C1 segment of cervical spinal cord (tissue), 14 donors: ENCODE measurements at places on chromosomes 4 and X.

- DNase-seq: no peak
Measured at GRCh38 chr4:113935190-113935589, 44.3 kb downstream of the ARSJ start.

- peak; percentile 10 for DNase-seq
Measured at GRCh38 chrX:1537031-1537715, at the start of gene P2RY8. Gene P2RY8 (minus strand): TSS chrX:1537185. CDS start chrX:1466558, 70,627 bp downstream.

GRCh38 chr4:102047616-102048015 is 257.1 kb downstream of the BANK1 start:
- no peak for DNase-seq

DNA sequence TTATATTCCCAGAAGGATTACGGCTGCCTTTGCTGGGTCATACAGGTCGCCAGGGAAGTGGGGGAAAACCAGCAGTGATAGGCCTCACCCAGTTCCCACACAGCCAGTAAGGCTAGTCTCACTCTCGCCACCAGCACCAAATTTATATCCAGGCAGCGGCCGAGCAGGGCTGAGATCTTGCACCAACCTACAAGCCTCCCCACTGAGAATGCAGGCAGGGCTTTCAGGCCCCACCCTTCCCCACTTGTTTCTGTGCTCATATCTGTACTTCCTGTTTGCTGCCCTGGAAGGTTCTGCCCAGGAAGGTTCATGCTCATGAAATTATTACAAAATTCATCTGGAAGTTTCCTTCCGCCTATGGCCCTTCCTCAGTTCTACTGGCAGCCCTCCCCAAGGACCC is 179.7 kb downstream of the STIM2 start:
- no peak for DNase-seq

GRCh38 chrX:120316587-120317283 is 5.5 kb upstream of the TMEM255A start:
- DNase-seq: no peak

DNA sequence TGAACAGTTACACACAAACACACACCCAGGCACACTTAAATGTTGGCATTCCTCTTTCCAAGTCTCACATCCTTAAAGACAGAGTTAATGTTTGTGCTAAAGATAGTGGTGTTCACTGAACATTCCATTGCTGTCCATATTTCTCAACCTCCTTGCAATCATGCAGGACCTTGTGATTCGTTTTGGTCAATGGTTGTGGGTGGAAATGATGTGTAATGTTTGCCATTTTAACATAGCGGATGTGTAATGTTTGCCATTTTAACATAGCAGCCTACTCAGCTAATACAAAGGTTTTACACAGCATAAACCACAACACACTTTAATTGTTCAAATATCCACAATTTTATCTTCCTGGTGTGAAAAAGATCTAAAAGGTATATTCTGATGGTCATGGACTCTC is 93.9 kb downstream of the CEP44 start:
- DNase-seq: no peak

GRCh38 chr4:150323406-150324325 is 245.4 kb downstream of the DCLK2 start:
- DNase-seq: no peak

- DNase-seq: no peak
Measured at GRCh38 chr4:81631958-81632441, 160.3 kb upstream of the RASGEF1B start.

DNA sequence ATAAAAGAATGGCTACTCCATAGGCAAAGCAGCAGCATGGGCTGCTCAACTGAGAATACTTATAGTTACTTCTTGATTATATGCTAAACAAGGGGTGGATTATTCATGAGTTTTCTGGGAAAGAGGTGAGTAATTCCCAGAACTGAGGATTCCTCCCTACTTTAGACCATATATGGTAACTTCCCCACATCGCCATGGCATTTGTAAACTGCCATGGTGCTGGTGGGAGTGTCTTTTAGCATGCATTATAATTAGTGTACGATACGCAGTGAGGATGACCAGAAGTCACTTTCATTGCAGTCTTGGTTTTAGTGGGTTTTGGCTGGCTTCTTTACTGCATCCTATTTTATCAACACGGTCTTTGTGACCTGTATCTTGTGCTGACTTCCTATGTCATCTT is 141.5 kb downstream of the MAGEB17 start:
- no peak for DNase-seq

DNA sequence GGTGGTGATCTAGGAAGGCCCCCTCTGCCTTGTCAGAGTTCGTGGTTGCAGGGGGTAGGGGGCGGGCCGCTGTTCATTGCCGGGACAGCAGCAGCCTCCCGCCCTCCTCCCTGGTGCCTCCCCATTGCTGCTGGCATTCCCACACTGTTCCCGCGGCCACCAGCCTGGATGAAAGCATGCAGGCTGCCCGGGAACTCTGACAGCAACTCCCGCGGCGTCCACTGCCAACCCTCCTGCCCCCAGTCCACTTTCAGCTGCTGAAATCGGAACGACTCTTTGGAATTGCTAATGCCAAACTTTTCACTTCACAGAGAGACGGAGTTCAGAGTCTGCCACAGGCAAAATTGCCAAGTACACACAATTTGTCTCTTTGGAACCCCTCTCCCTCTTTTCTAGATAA is 121.9 kb downstream of the BEND2 start:
- peak; percentile 14 for DNase-seq

- no peak for DNase-seq
Measured at GRCh38 chr4:82215800-82216199, 158.0 kb downstream of the HNRNPD start.

DNA sequence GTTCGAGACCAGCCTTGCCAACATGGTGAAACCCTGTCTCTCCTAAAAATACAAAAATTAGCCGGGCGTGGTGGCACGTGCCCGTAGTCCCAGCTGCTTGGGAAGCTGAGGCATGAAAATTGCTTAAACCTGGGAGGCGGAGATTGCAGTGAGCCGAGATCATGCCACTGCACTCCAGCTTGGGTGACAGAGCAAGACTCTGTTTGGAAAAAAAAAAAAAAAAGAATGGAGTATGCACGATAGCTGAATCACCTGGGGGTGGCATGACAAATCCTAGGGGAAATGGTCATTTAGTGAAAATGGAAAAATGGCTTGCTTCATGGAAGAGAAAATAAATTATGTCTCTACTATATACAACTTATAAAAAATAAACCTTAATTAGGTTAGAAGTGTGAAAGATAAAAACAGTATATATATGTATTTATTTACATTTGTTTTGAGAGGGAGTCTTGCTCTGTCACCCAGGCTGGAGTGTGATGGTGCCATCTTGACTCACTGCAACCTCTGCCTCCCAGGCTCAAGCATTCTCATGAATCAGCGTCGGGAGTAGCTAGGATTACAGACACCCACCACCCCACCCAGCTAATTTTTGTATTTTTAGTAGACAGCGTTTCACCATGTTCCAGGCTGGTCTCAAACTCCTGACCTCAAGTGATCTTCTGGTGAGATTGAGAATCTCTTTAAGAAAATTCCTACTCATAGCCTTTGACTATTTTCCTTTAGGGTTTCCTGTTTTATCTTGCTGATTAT is 19.3 kb upstream of the ING2 start:
- no peak for DNase-seq

GRCh38 chrX:132400706-132401105 is 88.1 kb downstream of the MBNL3 start:
- DNase-seq: no peak

- no peak for DNase-seq
Measured at GRCh38 chr4:46389301-46389775, 590 bp downstream of the GABRA2 start.

GRCh38 chrX:97685753-97686152 is 802.0 kb downstream of the RPA4 start:
- DNase-seq: no peak

- DNase-seq: no peak
Measured at GRCh38 chr4:152100379-152101201, 339.8 kb upstream of the GATB start.

- no peak for DNase-seq
Measured at GRCh38 chrX:3743801-3744439, 30.5 kb upstream of the PRKX start.

DNA sequence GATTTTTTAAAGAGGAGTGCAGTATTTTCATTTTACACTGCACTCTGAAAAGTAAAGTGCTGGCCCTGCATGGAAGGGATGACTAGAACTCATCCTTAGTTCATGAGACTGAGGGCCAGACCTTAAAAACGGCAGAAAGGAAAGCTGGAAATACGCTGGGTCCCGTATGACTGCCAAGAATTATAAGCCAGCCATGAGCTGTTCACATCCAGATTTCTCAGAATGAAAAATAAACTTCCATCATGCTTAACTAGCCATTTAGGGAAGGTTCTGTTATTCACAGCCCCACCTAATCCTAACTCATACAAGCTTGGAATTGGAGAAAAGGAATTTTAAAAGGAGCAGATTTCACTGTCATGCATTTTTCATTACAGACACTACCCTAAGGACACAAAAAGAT is 894.4 kb downstream of the FAT4 start:
- no peak for DNase-seq

GRCh38 chr4:163701916-163702315 is 207.4 kb downstream of the TMA16 start:
- DNase-seq: no peak

DNA sequence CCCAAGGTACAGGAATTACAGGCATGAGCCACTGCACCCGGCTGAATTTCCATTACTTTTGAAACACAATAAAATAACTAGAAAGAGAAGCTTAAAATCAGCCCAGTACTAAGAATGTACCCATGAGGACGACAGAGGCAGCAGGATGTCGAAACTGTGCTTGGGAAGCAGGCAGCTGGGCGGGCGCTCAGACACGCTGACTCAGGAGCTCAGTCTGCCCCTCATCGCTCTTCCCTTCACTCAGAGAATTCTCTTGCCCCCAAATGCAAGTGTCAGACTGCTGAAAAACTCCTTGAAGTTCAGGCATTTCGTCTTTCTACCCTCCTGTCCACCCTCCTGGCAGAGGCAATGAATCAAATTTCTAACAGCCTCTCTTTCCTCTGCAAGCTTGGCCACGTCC is 41.0 kb upstream of the CDKN2AIP start:
- no peak for DNase-seq

DNA sequence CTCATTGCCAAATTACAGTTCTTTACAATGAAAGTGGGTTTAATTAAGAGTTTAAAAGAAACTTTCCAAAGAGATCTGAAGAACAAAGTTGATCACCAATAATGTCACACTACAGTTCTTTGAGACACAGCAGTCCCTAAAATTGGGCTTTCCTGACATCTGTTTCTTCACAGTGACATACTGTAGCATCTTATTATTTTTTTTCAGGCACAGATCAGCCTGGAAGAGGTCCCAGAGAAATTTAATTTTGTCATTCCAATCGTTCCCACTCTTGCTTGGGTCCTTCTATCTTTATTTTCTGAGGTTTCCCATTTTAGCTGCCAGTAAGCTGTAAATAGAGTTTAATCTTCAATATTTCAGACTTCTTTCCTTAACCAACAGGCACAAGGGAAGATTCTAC is 143.1 kb upstream of the FRMPD4 start:
- DNase-seq: no peak

DNA sequence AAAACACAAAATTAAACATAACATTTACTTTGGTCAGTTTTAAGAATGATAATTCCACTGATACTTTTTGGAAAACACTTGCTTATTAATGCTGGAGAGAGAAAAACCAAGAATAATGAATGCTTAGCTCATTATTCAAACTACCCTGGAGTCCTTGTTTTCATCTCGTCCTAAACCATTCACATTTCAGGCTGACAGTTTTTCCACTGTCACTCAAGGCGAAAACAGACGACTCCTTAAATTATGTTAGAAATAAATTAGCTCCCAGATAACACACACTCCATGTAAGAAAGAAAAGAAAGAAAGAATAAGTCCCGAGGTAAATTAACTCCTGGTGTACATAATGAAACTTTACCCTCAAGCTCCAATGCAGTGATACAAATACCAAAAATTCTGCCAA is 33.5 kb downstream of the TLR10 start:
- DNase-seq: no peak

- no peak for DNase-seq
Measured at GRCh38 chr4:187065396-187065795, 341.7 kb upstream of the FAT1 start.

DNA sequence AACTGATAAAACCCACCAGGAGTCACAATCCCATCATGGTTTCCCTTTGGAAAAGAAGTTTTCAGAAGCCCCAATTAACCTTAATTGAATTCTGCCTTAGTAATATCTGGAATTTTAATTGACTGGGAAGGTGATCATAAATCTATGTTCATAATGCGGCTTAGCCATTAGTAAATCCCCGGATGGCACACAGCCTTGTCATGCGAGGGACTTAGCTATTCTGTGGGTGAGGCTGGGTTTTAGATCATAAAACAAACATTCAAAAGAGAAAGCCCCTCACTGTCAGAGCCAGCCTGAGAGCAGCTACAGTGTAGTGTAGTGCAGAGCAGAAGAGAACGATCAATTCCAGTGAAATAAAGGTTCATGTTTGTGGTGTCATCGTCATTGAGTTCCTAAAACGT is 124.0 kb upstream of the NOCT start:
- DNase-seq: no peak

DNA sequence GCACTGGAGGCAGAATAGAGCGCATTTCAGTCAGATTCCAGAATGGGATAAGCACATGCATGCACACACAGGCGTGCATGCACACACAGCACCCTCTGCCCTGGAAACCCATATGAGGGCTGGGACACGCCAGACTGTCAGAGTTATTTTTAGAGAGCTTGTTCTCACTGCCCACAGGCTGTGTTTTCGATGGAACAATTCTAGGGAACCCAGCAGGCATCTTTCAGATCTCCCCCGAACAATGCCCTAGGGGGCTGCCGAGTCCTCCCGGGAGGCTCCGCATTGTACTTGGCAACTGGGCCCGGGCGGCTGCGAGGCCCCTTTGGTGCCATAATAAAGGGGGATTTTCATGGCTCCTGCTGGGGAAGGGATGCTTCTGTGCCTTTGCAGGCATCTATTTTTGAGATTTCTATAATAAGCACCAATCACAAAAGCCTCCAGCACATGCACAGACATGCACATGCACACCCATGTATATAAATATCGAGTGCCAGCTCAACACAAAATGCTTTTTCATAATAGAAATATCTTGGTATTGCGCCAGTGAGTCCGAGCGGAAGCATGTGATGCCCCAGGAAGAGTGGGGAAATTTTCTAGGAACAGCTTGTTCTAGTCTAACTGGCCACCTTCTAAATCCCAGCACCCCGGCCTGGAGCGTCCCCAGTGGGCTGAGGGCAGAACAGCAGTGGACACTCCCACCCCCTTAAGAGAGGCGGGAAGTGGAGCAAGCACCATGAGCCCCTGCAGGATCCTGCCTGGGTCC is 88.5 kb downstream of the PHKA2 start:
- DNase-seq: no peak

GRCh38 chr4:165813606-165814005 is 59.4 kb upstream of the TLL1 start:
- no peak for DNase-seq
